ENCODE measurements at places on chromosomes 7 and 10. TPM values are rescaled to one million over a fixed set of nuclear protein-coding genes. Genes with fewer than 3 reads are reported as not detected.

The PRSS1 gene
- not detected for total RNA-seq

The C10orf71 gene
- total RNA-seq, result 34.9 TPM

DNA sequence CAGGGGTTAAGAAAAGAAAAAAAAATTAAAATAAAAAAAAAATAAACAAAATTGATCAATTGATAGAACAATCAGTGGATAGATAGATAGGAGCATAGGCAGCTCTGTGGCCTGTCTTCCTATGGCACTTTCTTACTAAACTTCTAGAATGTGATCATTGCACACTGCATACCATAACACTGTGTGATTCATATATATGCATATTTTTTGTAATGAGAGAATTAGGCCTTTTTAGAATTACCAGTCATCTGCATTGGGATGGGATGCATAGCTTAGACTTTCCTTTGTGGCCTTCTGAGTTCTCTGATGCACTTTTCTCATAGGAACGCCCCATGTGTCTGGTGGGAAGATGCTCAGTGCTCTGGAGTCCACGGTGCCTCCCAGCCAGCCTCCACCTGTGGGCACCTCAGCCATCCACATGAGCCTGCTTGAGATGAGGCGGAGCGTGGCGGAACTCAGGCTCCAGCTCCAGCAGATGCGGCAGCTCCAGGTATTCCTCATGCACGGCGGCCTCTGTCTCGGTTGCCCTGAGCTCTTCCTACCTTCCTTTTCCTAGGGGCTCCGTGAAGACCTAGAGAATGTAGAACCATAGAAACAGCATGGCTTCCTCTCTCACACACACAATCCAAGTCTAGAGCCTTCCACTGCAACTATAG is 222.5 kb downstream of the ARHGAP21 start:
- H3K4me3 ChIP-seq, result no peak overlapping the region
- H3K27ac ChIP-seq, result no peak overlapping the region
- peaks cover 23% of the 10 kb centered on the region for H3K36me3 ChIP-seq
- DNase-seq, result no peak
- H3K27me3 ChIP-seq, result no peaks in the 10 kb centered on the region
- H3K4me1 ChIP-seq, result no peaks in the 10 kb centered on the region

DNA sequence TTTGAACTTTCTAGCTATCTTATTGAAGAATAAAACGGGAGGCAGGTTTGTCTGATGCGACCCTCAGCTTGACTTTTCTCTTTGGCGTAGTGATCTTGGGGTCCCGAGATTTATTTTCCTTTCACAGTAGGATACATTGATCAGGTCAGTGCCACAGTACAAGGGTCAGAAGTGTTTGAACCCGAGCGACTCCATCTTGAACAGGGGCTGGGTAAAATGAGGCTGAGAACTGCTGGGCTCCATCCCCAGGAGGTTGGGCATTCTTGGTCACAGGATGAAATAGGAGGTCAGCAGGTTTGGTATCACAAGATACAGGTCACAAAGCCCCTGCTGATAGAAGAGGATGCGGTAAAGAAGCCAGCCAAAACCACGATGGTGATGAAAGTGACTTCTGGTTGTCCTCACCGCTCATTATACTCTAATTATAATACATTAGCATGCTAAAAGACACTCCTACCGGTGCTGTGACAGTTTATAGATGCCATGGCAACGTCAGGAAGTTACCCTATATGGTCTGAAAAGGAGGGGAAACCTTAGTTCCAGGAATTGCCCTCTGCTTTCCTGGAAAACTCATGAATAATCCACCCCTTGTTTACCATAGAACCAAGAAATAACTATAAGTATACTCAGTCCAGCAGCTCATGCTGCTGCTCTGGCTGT is 3.0 kb upstream of the TECPR1 start:
- no peaks in the 10 kb centered on the region for H3K36me3 ChIP-seq
- no peaks in the 10 kb centered on the region for H3K27me3 ChIP-seq
- H3K27ac ChIP-seq, result no peak overlapping the region
- H3K4me3 ChIP-seq, result no peak overlapping the region
- H3K4me1 ChIP-seq, result peaks cover 28% of the 10 kb centered on the region

DNA sequence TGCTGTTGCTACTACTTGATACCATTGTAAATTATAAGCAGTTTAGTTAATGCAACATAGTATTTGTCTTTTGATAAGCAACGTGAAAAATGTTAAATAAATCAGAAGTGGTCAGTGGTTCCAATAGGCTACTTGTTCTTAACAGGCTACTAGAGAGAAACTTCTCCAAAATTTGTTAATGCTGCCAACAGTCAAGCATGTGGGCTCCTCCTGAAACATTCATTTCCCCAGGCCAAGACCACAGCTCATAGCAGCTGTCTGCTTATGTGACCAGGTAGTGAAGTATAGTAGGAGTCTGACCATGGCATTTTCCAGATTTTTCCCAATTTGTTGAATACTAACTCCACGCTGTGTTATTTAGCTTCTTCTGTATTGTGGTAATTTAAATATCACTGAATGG is 81.0 kb downstream of the CYP51A1 start:
- H3K36me3 ChIP-seq, result no peaks in the 10 kb centered on the region
- H3K27me3 ChIP-seq, result no peaks in the 10 kb centered on the region
- H3K27ac ChIP-seq, result no peak overlapping the region
- no peak for DNase-seq

DNA sequence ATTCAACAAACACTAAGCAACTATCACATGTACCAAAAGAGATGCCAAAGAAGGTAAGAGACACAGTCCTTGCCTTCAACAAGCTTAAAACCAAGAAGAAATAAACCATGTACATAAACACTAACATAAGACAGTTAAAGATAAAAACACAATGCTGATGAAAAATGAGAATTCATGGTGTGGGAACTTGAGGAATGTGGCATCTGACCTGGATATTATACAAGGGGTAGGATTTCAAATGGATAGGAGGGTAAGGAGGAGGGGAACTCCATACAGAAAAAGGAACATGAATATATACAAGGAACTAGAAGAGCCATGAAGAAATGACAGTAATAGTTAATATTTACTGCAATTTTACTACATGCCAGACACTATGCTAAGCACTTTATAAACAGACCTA is 11.0 kb downstream of the HIBADH start:
- no peaks in the 10 kb centered on the region for H3K4me1 ChIP-seq
- no peak overlapping the region for H3K4me3 ChIP-seq
- no peaks in the 10 kb centered on the region for H3K36me3 ChIP-seq
- no peak for DNase-seq

Measured in right atrium auricular region (tissue), 2 donors.